Stimulated activated CD4-positive, alpha-beta T cell treated with anti-CD3 and anti-CD28 coated beads, TNF-alpha, amount 100 ng/mL, for 4 hours (primary cell): ENCODE measurements at places on chromosomes 2 and 18.

- no peak for DNase-seq
Measured at GRCh38 chr2:154449951-154450658, 248.4 kb upstream of the KCNJ3 start.

DNA sequence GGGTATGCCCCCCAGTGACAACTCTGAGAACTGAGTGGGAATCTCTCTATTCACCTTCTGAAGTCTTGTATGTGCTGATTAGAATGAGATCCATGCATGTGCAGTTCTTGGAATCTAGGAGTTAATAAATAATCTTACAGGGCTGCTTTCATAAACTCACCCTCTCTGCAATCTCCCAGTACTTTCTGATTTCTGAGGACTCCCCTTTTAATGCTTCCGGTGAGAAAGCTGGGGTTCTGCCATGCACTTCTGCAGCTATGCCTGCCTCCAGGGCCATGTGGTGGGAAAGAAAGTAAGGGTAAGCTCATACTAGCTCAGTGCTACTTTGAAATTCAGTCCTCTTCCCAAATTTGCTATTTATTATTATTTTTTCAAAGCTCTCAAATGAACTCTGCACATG, 432.9 kb downstream of the MTX2 start:
- no peak for DNase-seq

GRCh38 chr2:84700006-84700405, 180.9 kb downstream of the TRABD2A start:
- no peak for DNase-seq

DNA sequence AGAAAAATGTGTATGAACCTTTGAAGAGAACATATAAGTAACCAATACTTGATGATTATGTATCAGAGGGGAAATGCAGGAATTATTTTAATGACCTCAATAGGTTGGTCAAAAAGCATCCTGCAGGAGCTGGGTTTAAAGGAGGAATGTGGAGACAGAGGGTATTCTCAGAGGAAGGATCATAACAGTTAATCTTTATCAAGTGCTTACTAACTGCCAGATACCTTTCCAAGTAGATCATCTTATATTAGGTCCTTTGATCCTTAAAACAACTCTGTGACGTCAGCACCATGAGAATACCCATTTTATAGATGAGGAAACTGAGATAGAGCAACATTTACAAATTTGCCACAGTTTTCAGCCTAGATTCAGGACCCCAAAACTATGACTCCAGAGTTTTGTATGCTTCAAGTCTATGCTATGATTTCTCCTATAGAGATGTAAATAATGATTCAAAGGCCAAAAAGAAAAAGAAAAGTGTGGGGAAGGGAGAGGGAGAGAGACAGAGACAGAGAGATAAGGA, 3.0 kb downstream of the RFTN2 start:
- no peak for DNase-seq

GRCh38 chr18:76502551-76502950, 7.5 kb upstream of the ZNF516 start:
- no peak for DNase-seq

DNA sequence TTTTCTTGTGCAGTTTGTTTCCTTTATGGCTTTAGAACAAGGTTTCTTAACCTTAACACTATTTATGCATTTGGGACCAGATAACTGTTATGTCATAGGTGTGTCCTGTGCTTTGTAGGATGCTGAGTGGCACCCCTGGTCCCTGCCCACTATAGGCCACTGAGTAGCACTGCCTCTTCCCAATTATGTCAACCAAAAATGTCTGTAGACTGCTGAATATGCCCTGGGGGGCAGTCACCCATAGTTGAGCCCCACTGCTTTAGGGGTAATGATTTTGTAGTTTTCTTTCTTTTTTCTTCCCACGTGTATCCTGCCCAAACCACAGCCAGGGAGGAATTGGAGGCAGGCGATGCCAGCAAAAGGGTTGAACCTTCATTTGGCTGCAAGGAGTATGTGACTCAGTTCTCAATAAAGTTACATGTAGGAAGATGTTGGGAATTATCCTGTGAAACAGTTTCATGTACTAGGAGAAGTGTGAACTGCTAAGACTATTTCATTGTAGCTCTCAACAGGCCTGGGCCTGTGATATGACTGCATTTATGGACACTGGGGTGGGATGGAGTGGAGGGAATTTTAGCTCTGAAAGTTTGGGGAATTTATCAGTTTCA, 65.7 kb downstream of the FMNL2 start:
- DNase-seq, result no peak

GRCh38 chr18:69655816-69656215, 255.1 kb downstream of the DOK6 start:
- DNase-seq, result no peak

GRCh38 chr2:17822445-17823117, 6.3 kb downstream of the MSGN1 start:
- no peak for DNase-seq
